ENCODE measurements at places on chromosomes 16 and 17.

DNA sequence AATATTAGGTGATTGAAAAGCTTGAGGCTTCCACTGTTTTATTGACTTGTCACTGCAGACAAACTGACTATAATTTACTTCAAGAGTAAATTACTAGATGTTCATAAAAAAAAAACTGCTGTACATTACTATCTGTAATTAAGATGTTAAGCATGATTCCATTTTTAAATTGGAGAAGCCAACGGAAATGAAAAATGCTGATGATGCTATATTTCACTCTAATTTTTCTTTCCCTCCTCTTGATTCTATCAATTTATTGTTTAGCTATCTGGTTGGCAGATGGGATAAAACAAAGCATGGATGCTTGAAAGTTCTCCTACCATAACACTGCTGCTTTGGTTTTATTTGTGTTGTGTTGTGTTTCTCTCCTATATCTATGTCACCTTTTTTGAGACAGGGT, 41.0 kb downstream of the MAF start:
- no peak for DNase-seq

DNA sequence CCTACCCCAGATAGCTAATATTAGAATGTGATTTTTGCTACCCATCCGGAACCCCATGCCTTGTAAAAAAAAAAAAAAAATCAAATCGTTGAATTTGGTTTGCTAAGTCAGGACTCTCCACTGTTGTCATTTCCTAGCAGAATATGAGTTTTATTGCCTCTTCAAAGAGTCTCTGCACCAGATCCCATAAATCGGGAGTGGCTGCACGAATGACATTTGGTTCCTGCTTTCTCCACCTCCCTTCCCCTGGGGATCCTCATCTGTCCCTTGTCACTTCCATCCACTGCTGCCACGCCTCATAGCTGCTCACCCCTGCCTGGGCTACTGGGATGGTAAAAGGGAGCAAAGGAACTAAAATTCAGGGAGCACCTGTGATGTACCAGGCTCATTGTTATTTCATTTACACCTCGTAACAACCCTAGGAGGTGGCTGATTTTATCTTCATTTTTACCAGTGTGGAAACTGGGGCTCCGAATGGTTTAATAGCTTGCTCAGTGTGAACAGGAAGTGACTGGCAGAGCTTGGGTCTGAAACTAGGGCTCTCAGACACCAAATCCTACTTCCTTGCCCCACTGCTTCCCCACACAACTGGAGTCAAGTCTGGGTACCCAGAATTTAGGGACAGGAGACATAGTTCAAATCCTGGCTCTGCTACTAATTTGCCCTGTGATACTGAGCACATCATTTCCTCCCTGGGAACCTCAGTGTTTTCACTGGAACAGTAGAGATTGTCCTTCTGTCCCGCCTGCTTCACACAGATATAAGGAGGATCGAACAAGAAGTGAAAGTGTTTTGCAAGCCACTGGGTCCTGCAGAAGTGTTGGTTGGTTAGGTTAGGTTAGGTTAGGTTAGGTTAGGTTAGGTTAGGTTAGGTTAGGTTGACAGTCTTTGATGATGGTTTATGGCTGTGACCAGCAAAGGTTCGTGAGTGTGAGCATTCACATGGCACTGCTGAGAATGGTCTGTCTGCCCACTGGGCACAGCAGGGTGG, 585 bp upstream of the KRT36 start:
- no peak for DNase-seq

- no peak for DNase-seq
Observed at GRCh38 chr17:80311216-80311827, 50.7 kb downstream of the RNF213 start.

DNA sequence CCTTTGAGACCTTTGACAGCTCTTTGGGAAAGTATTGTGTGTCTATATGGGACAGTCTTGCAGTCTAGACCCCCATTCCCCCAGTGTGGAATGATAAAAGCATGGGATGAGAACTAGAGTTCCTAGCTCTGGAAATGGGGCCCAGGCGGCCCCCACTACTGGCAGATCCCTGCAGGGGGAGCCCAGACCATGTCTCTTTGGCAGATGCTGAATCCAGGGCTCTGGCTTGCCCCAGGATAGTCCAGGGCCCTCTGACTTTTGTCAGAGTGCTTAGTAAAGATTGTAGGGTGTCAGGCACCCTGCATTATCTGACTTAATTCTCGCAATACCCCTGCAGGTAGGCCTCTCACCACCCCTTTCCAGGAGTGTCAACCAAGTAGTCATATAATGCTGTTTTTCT, 8.3 kb downstream of the ALKBH5 start:
- DNase-seq = no peak

DNA sequence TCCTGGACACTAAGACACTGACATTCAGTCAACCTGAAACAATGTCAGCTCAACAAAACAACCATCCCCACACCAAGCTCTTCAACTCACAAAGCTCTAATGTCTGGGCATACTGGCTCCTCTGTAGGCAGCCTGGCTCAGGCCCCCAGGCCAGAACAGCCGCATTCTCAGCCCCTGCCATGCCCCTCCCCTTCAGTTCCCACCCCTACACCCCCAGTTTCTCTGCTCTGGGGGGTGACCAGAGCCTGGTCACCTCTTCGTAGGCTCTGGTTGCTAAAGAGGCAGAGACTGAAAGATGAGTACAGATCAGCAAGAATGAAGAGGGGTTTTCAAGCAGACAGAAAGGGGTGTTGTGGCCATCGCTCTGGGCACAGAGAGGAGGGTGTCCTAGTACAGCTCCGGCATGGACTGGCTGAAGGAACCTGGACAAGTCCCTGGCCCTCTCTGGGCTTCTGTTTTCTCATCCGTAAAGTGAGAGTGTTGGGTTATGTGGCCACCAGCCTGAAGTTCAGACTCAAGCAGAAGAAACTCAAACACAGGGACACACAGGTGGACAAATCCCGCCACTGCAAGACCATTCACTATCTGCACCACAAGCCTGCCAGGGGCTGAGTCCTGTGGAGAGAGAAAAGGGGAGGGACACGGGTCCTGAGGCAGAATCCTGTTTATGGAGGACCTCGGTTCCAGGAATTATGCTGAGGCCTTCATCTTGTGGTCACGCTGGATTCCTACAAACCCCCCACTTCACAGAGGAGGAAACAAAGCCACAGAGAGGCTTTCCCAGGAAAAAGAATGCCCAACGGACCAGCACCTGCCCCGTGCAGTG, 987 bp upstream of the SLC4A1 start:
- no peak for DNase-seq

- DNase-seq = no peak
Observed at GRCh38 chr16:25258861-25259179, 1.2 kb upstream of the ZKSCAN2 start.

- no peak for DNase-seq
Observed at GRCh38 chr16:12057266-12057665, 80.7 kb downstream of the SNX29 start.

DNA sequence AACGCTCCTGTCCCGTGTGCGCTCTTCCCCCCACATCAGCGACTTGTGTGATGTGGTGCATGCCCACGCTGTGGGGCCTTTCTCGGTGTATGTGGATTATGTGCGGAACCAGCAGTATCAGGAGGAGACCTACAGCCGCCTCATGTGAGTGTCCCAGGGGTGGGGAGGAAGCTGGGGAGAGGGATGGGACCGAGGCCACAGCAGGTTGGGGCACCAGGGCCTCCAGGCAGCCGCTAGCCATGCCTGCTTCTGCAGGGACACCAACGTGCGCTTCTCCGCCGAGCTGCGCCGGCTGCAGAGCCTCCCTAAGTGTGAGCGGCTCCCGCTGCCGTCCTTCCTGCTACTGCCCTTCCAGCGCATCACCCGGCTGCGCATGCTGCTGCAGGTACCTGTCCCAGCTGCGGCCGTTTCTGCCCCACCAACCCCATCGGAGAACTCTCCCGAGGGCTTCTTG, 5.8 kb downstream of the ARHGEF15 start:
- DNase-seq = peak; percentile 47

GRCh38 chr17:27332485-27333409, 38.8 kb downstream of the WSB1 start:
- DNase-seq = peak; percentile 95

GRCh38 chr17:13931111-13931526, 138.2 kb upstream of the COX10 start:
- no peak for DNase-seq

GRCh38 chr16:24125214-24125613, 130.9 kb upstream of the CACNG3 start:
- no peak for DNase-seq

- DNase-seq = peak; percentile 82
Observed at GRCh38 chr16:90046971-90047713, 27.9 kb upstream of the DBNDD1 start.

DNA sequence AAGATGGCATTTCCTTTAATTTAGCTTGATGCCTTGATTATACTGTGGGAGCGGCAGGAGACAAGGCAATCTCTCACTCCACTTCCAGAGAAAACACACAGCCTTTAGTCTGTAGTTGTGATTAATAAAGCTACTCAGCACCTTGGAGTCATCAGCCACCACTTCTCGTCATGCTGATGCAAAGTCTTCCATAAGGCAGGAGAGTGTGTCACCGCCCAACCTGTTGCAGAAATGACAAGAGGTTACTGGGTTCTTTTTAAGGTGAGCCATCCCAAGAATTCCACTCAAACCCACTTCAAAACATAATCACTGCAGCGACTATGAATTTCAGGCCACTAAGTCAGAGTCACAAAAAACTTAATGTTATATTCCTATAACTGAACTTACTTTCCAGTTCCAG, 223.9 kb upstream of the TOX3 start:
- DNase-seq = no peak

Measured in nephron progenitor cell (in vitro differentiated cells).